ENCODE measurements at places on chromosomes 1 and 21.

DNA sequence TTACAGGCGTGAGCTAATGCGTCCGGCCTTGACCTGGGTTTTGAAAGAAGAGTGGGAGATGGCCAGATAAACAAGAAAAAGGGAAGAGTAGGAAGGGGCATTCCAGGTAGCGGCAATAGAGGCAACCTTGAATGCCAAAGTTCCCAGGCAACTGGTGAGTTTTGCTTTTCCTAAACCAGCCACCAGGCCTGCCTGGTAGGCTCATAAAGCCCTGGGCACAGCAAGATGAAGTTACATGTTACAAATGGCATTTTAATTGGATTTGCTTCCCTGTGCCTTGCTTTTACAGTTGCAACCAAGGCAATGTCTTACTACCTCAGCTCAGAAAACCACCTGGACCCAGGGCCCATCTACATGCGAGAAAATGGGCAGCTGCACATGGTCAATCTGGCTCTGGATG lies 5.5 kb downstream of the LRRC42 start:
- no peak for DNase-seq

- DNase-seq, result no peak
Measured at GRCh38 chr1:7747605-7748004, 23.5 kb upstream of the VAMP3 start.

GRCh38 chr1:26353976-26354820 lies at the start of gene CRYBG2:
Gene CRYBG2 (minus strand): TSS chr1:26354130. CDS start chr1:26346657, 7,473 bp downstream.
- DNase-seq, result no peak

GRCh38 chr1:5110508-5110907 lies 456.1 kb downstream of the AJAP1 start:
- DNase-seq, result no peak

DNA sequence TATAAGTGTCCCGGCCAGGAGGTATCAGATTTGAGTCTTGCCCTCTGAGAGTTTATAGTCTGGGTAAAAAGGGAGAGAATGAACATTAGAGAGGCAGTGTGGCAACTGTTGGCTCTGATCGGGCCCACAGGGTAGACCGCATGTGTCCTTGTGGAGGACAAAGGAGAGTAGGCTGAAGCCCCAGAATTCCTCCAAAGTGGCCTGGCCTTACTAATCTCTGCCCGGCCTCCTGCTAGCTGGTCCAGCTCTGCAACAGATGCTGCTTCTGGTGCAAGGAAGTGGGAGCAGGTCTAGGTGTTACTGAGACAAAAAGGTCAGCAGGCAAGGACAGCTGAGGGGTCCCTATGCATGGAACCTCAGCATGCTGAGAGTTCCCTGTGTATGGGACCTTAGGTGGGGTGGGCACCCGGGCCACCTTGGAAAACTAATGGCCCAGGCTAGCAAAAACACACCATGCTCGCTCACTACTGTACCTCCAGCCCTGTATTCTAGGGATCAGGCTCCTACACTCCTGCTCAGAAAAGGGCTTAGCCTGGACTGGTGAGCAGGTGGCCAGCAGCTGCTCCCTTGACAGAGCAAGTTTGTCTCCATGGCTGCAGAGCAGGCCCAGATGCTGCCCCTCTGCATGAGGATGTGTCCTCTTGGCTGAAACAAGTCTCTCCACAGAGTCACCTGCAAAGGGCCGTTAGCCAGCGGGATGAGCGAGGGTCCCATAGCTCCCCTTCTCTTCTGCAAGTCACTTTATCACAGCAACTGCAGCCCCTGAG lies 30.3 kb upstream of the RGS16 start:
- no peak for DNase-seq

- no peak for DNase-seq
Measured at GRCh38 chr1:8716238-8716637, 101.2 kb downstream of the RERE start.

- no peak for DNase-seq
Measured at GRCh38 chr1:180415236-180415848, 87.0 kb downstream of the ACBD6 start.

- DNase-seq, result peak; percentile 10
Measured at GRCh38 chr1:153220606-153221303, 3.4 kb downstream of the PRR9 start.

DNA sequence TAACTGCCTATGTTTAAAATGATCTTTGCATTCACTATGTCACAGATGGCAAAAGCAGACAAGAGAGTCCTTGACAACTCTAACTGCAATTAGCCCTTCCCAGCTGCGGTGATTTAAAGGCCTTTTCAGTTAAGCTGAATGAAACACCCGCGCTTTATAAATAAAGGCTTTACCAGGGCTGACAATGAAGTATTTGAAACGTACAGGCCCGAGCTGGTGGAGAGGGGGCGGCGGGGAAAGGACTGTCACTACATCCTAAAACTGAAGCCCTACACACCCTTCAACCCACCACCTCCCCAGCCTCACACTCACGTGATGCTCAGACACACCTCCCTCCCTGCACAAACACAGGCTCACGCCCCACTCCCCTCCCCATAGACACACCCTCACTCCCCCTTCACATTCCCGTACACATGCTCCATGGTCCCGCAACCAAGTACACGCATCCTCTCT lies 45.5 kb downstream of the GRIK3 start:
- no peak for DNase-seq

DNA sequence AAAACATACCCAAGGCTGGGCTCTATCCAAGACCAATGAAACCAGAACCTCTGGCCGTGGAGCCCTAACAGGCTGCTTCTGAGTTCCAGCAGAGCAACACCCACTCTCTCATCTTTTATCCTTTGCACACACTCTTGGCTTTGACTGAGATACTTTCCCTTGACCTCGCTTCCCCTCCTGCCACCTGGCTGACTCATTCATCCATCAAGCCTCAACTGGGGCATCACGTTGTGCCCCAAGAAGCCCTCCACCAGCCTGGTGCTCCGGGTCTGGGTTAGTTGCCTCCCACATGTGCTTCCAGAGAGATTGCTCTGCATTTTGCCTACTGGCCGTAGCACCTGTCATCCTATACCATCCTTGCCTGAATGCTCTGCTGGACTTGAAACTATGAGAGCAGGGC lies 34.5 kb upstream of the SERBP1 start:
- no peak for DNase-seq
